ENCODE measurements at places on chromosomes 11 and 22.
A peak's percentile ranks its signal among the peaks of the same experiment; 100 is the strongest.

DNA sequence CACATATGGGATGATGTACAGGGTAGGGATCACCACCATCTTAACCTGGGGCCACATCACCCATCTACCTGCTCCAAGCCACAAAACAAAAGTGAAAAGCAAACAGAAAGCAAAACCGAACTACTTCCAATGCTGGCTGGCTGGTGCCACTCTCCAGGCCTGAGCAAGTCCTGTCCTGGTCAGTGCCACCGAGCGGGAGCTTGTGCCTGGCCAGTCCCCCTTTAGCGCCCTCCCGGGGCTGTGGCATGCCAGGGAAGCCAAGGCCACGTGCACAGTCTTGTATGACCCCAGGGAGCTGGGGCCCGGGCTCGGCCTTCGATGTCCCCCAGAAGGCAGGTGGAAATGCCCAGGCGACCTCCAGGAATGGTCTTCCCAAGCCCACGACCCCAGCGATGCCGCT lies 17.9 kb upstream of the NAP1L4 start:
- DNase-seq, result no peak

GRCh38 chr11:113286009-113286408 lies 28.4 kb upstream of the TTC12 start:
- no peak for DNase-seq

DNA sequence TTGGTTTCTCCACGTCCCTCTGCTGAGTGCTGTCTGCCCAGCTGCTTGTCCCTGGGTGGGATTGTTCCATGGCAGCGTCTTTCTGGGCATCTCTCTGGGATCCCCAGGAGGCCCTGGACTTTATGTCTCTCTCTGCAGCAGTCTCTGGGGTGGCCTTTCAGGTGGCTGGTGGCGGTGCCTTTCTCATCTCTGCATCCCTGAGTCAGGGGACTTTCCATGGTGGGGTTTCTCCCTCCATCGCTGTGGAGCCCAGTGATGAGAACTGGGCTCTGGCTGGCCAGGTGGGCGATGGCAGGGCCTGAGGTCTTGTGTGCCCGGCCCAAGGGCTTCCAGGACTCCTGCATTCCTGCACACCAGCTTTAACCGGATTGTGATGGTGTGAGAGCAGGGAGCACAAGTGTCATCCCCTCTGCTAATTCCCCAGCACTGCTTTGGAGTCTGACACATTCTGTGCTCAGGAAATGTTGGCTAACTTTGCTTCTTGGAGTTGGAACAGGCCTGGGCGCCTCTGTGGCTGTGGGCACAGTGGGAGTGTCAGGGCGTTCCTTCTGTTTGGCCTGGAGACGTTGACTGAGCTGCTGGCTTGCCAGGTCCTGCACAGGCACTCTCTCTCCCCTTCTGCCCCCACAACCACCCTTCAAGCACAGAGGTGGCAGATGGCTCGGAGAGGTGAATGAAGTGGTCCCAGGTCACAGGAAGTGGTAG lies 27.9 kb downstream of the FAM83F start:
- no peak for DNase-seq

- no peak for DNase-seq
Observed at GRCh38 chr22:45235851-45236342, 4.8 kb downstream of the KIAA0930 start.

- no peak for DNase-seq
Observed at GRCh38 chr11:115699733-115700132, 195.5 kb upstream of the CADM1 start.

GRCh38 chr22:20186183-20186870 lies 35.5 kb upstream of the CCDC188 start:
- no peak for DNase-seq

GRCh38 chr11:5364214-5364613 lies 12.9 kb downstream of the OR51B6 start:
- no peak for DNase-seq

DNA sequence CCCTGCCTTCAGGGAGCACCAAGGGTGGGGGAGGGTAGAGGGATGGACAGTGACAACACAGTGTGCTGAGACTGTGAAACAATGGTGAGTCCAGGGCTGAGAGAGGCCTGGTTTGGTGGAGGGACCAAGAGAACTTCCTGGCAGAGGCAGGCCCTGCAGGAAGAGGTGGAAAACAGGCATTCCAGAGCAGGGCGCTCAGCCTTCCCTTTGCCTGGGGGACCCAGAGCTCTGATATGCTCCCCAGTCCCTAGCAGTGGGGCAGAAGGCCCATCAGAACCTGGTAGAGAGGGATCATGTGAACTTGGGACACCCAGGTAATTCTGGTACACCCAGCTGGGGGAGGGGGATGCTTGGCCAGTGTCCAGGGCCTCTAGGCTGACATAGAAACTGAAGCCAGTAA lies 17.2 kb upstream of the UVRAG start:
- no peak for DNase-seq

DNA sequence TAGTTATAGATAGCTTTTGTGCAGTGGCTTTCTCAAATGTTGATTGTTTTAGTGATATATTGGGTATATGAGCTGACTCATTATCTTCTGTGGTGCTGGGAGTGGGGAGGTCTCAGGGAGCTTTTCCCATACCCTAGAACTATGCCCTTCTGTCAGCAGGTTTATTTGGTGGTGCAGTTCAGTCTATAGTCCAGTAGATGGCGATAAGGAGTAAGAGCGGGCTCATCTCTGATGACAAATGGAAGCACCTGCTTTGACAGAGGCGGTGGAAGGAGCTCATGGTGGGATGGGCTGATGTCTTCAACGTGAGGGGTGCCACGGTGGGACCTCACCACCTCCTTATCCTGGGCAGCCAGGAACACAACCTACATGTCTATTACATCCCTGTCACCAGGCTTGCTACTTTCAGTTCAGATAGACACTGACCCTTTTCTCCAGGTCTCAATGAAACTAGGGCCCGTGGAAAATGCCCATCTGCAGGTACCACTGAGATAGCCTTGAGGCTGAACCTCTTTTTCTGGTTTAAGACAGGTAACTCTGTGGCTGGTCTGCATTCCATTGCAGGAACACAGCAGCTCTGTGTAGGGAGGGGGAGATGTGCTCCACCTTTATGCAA lies 13.0 kb upstream of the OR6A2 start:
- peak; percentile 7 for DNase-seq

- DNase-seq, result no peak
Observed at GRCh38 chr11:122032317-122032716, 83.7 kb downstream of the BLID start.

DNA sequence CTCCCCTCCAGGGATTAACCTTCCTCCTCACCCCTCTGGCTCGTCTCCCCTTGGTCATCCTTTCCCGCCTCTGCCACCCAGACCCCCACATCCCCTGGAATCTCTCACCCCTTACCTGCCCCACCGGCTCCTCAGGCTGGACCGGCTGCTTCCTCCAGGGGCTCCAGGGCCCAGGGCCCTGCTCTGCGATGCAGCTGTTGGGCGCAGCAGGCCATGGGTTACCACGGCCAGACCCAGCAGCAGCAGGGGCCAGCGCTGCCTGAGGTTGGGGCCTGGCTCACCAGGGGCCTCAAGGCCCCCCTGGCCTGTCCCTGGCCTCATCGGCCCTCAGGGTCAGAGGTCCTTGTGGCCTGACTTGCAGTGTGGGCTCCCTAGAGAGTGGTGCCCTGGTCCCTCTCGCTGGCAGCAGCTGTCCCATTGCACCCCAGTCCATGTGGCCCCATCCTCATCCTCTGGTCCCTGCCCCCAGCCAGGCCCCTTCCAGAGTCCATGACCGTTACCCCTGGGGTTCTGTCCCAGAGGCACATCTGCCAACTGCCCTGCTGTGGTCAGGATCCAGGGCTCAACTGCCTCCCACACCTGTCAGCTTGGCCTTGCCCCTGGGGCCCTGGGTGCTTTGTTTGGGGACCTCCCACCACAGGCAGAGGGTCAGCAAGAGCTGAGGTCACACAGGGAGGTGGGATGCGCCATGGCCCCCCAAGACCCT lies at the start of gene IGLL1:
TSS of gene IGLL1 (minus strand) at position 421 of the 706 bp plus-strand sequence. CDS start at position 321, 100 bp downstream.
- no peak for DNase-seq

DNA sequence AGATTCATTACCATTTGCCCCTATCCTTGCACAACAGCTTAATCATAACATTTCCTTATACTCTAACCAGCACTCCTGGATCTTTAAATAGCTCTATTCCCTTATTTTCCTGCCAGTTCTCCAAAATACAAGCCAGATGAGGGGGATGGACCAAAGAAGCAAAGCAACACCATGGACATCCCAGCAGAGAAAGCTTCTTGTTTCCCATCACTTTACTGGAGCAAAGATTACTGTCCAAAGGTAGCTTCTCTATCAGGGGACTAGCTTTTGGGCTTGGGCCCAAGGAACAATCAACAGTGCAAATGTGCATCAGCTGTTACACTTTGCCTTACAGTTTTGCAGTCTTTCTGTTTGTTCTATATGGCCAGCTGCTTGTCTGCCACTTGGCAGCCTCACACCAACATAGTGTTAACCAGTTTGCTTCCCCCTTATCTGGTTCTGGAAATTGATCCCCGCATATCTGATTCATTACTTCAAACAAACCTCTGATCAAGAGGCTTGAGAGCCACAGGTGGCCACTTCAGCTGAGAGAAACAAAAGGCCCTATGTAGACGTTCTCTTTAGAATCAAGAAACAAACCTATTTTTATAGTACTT lies 814.3 kb downstream of the METTL15 start:
- DNase-seq, result no peak

GRCh38 chr11:106395716-106396349 lies 318.4 kb downstream of the AASDHPPT start:
- DNase-seq, result no peak

DNA sequence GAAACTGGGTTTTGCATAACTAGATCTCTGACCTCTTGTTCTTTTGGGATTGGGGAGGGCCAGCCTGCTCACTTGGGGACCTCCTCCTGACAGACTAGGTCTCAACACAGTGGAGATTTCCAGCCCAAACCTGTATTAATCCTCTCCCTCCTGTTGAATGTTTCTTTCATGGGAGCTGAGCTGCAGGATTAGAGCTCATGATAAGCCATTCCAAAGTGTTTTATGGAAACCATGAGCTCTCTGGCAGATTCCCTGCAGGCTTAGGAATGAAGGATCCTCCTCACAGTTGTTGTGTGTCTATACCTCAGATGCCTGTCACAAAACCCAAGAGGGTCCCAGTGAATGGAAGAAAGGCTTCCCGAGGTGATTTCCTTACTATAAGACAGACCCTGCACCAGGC lies 248.4 kb upstream of the B3GAT1 start:
- DNase-seq, result no peak

GRCh38 chr11:78630561-78631303 lies 56.1 kb upstream of the NARS2 start:
- no peak for DNase-seq

DNA sequence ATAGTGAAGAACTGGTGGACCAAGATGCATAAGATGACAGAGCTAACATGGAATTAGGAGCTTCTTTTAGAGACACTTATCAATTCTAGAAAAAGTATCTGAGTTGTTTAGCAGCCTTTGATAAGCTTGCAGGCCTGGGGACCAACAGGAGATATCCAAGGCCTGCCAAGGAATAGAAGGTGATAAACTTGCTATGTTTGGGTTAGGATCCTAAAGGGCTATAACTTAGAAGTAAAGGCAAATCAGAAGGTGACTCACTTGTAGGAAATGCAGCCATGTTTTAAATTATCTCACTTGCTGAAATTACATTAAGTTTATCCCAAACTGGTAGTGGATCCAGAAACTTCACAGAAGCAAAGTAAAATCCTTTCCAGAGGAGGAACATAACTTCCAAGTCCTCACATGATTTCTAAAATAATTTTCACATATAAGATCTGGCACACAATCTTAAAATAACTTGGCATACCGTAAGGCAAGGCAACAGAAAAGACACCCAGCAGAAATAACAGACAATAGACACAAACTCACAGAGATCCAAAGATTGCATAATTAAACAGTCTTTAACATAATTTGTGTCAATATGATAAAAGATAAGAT lies 69.6 kb upstream of the TEAD1 start:
- DNase-seq, result no peak

DNA sequence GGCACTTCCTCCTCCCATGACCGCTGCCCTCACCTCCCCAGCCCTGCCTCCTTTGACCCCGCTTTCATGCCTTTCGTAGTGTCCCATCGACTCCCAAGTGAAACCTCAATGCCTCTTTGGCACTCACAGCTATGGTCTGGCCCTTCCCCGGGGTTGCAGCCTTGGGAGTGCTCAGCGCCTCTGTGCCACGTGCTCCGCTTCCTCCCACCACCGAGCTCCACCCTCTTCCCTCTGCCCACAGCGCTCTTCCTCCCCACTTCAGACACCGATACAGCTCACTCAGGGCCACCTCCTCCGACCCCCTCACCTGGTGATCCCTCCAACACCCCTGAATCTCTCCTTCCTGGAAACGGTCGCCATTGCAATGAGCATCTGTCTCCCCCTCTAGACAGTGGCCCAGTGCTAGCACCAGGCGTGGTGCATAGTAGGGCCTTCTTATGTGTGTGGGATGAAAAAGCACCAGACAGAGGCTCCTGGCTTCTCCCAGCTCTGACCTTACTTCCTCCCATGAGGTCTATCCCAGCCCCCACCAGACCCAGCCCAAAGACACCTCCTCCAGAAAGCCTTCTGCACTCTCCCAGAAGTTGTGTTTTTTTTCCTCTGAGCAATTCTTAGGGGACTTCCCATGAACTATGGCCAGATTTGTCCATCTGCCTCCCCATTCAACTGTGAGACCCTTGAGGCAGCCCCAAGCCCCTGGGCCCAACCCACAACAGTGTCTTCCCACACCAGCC lies 16.4 kb upstream of the SCGB1A1 start:
- no peak for DNase-seq

GRCh38 chr11:133525976-133526375 lies 6.3 kb downstream of the OPCML start:
- no peak for DNase-seq

DNA sequence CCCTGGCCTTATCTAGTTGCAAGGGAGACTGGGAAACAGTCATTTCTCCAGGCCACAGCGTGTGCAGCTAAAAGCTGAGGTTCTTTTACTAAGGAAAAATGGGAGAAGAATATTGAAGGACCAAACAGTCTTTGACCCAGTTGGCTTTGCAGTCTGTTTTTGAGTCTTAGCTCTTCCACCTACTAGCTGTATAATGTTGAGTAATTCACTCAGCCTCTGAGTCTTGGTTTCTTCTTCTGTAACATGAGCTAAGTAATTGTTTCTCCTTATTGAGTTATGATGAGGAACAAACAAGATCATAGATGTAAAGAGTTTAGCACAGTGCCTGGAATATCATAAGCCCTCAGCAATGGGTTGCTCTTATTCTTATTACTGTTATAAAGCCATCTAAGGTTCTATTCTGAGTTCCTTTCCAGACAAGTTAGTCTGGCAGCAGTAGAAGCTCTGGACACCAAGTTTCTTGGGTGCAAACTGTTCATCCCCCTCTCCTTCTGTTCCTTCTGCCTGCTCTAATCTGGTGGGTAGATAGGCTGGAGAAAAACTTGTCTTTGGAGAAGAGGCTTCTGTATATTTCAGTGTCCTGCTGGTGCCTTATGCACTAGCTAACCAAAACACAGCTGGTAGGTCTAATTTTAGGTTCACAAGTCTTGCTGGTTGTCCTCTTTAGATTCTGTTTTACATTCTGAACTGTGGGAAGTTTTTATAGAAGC lies 13.5 kb downstream of the TRIM44 start:
- DNase-seq, result no peak

GRCh38 chr11:46119352-46120216 lies 1.7 kb downstream of the PHF21A start:
- DNase-seq, result peak; percentile 52
